ENCODE measurements at places on chromosomes 5 and 9.

DNA sequence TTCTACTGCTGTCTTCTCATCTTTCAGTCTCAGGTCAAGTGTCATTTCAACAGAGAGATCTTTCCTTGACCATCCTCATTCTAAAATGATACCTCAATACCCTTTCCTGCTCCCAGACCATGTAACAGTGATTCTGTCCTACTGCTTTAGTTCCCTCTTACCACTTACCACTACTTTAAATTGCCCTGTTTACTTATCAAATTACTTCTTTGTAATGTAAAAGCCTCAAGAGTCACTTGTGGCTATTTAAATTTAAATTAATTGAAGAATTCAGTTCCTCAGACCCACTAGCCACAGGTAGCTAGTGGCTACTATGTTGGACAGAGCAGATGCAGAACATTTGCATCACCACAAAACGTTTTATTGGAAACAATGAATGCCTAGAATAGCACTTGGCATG, 217.3 kb downstream of the ADAMTS6 start:
- DNase-seq, result no peak

- DNase-seq, result no peak
Observed at GRCh38 chr9:89514337-89514736, 16.4 kb upstream of the SEMA4D start.

- no peak for DNase-seq
Observed at GRCh38 chr9:106637486-106637885, 225.5 kb upstream of the ZNF462 start.

- DNase-seq, result no peak
Observed at GRCh38 chr9:103839197-103839596, 254.9 kb upstream of the SMC2 start.
